Stimulated activated CD8-positive, alpha-beta memory T cell treated with anti-CD3 and anti-CD28 coated beads, Interleukin-2, amount 100 ng/mL, for 1 hour (primary cell): ENCODE measurements at places on chromosomes 6 and 20.

GRCh38 chr6:161792851-161793493, 519.1 kb upstream of the AGPAT4 start:
- no peak for DNase-seq

GRCh38 chr20:51978070-51978501, 175.8 kb upstream of the SALL4 start:
- no peak for DNase-seq

- no peak for DNase-seq
These were observed 20.6 kb downstream of the EPM2A start for GRCh38 chr6:145714731-145715130.

DNA sequence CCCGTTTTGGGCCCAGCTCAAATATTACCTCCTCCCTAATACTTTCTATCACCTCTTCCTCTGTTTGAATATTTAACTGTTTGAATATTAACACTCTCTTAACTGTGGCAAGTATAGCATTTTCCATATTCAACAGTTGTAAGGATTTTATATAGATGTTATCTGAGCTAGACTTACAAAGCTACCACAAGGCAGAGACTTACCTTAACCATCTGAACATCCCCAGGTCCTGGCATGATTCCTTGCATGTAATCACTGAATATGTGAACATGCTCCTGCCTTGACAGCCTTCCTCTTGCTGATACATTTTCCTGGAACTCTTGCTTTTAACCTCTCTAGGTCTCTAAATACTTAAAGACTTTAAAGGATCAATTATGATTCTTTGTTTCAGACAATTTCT, 182.4 kb downstream of the MCHR2 start:
- no peak for DNase-seq

DNA sequence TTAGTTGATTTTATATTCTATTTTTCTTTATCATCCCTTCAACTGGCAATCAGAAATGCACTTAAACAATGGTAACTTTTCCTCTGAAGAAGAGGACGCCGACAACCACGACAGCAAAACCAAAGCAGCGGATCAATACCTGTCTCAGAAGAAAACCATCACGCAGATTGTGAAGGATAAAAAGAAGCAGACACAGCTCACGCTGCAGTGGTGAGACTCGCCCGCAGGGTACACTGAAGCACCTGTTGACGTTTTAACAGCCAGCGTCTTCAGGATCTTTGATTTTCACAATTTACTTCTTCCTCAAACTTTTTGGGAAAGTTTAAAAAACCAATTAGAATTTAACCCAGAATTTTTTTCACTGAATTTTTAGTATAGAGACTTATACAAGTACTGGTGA, 701 bp downstream of the RFX6 start:
- DNase-seq, result no peak

GRCh38 chr20:24100370-24101011, 111.9 kb upstream of the GGTLC1 start:
- DNase-seq, result peak; percentile 40

DNA sequence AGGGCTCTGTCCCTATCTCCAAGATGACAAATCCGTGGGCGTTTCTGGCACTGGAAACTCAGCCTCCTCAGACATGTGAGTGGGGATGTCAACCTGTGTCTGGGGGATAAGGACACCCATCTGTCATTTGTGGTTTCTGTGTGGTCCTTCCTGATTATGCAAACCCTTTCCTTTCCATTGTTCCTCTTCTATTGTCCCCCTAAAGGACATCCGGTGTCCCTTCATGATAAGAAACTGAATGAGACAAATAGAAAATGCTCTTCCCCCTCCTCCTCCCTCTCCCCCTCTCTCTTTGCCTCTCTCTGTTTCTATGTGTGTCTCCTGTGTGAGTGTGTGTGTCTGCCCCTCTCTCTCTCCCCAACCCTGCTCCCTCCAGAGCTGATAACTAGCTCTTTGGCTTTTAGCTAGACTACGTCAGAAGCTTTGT, 11.5 kb upstream of the GLP1R start:
- DNase-seq, result no peak

- no peak for DNase-seq
These were observed 353.3 kb upstream of the ARID1B start for GRCh38 chr6:156423829-156424228.

DNA sequence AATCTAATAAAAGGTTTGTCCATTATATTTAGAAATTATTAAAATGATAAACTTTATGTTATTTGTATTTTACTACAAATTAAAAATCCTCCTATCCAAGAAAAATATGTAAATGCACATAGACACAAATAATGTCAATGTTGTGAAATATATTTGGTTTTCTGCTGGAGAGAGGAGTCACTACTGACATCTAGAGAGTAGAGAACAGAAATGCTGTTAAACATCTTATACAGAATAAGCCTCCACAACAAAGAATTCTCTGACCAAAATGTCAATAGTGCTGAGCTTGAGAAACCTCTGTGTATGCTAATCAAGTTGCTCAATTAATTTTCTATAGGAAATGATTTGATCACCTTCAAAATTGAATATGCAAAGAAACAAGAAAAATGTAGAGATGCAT, 12.4 kb downstream of the HTR1B start:
- no peak for DNase-seq

DNA sequence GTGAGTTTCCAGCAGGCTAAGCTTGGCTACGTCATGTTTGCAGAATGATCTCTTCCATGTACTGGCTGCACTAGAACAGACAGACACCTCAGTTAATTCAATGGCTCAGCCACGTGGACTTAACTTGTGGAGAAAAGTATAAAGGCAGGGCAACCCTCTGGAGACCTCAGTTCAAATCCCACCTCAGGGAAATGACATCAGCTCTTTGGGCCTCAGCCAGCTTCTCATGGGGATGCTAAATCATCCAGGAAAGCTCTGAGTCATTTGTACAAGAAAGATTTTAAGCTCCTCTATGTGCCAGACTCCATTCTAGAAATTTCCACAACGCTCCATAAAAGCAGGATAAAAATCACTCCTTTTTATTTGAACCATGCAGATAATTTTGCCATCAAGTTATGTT, 128.5 kb upstream of the SALL4 start:
- DNase-seq, result no peak

- DNase-seq, result no peak
These were observed 361.6 kb downstream of the PHF3 start for GRCh38 chr6:63997221-63997620.

- no peak for DNase-seq
These were observed 33.0 kb downstream of the HDDC2 start for GRCh38 chr6:125268765-125269164.

DNA sequence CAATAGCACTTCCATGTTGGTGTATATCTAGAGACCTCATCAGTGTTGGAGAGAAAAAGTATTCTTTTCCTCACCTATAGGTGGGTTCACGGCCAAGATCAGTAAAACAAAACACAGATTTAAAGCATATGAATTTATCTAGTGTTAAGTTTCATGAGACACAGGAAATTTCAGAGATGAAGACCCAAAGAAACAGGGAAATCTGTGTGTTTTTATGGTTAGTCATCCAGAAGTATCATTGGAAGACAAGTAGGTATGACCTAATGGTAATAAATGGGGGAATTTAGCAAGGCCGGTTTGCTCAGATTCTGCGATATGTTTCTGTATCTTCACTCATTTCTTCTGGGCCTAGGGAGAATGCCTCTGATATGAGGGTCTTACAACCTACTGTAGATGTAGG, 419.6 kb upstream of the MARCKS start:
- DNase-seq, result no peak

DNA sequence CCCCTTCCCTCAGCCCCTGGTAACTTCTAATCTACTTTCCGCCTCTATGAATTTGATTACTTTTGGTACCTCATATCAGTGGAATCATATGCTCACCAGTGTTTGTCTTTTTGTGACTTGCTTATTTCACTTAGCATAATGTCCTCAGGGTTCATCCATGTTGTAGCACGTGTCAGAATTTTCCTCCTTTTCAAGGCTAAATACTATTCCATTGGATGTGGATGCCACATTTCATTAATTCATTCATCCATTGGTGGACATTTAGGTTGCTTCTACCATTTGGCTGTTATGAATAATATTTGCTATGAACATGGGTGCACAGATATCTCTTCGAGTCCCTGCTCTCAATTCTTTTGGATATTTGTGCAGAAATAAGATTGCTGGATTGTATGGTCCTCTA, 388.6 kb upstream of the SOX4 start:
- no peak for DNase-seq

- DNase-seq, result no peak
These were observed 45.9 kb upstream of the POU5F1 start for GRCh38 chr6:31216208-31216898.

- no peak for DNase-seq
These were observed 659.0 kb upstream of the HS3ST5 start for GRCh38 chr6:115001731-115002350.

GRCh38 chr6:10163203-10163962, 251.5 kb downstream of the TFAP2A start:
- no peak for DNase-seq

- no peak for DNase-seq
These were observed 244.5 kb upstream of the JARID2 start for GRCh38 chr6:15001326-15001910.

GRCh38 chr6:98039443-98039842, 756.4 kb upstream of the MMS22L start:
- DNase-seq, result no peak

GRCh38 chr20:44219791-44220190, 9.2 kb upstream of the OSER1 start:
- DNase-seq, result no peak

GRCh38 chr6:169450097-169450496, 196.5 kb upstream of the THBS2 start:
- DNase-seq, result no peak

DNA sequence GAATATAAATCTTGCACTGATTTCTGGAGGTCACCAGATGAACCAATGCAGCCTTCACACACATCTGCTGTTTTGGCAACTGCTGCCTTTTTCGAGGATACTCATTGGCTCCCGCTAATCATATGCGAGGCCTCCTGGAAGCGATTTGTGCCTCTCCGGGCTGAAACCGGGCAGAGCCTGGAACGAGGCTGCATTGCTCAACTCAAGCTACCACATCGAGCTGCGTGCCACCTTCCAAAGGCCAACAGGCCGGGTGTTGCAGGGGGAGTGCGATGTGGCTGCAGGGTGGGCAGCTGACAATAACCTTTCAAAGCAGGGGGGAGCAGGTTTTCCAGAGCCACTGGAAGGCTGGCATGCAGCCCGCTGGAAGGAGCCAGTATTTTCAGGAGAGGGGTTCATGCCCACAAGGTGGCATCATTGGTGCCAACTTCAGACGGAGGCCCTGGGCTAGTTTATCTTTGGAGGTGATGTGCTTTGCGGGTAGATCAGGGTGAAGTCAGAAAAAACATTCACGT, 122.6 kb upstream of the IFNGR1 start:
- DNase-seq, result peak; percentile 24

GRCh38 chr6:107866606-107867301, 42.6 kb upstream of the SCML4 start:
- DNase-seq, result no peak

- no peak for DNase-seq
These were observed 295.2 kb downstream of the PHF3 start for GRCh38 chr6:63930848-63931247.

DNA sequence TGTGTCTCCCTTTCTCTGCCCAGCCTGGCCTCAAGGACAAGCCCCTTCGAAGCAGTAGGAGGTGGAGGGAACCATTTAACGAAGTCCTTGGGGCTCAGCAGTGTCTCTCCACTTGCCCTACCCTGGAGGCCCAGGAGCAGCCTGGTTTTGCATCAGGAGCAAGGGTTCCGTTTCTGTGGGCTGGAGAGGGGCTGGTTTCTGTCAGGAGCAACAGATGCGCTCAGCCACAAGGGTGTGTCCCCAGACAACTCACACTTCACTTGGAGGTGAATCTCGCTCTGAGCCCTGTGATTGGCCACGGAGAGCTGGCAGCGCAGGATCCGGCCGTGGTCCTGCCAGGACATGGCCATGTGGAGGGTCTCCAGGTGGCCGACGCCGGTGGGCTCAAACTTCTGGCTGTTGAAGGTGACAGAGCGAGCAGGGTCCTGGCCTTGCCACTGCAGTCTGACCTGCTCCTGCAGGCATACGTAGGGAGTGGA, 6.9 kb downstream of the SIGLEC1 start:
- DNase-seq, result no peak

GRCh38 chr6:162200945-162201690, 526.4 kb downstream of the PRKN start:
- no peak for DNase-seq

- DNase-seq, result no peak
These were observed 43.9 kb downstream of the PDE7B start for GRCh38 chr6:135895231-135895911.

GRCh38 chr6:28003059-28003458, 46.0 kb downstream of the OR2B6 start:
- DNase-seq, result no peak
